Activated CD4-positive, alpha-beta T cell treated with anti-CD3 and anti-CD28 coated beads, Interleukin-2, amount 50 U/mL, for 1 hour (primary cell): ENCODE measurements at places on chromosomes 2 and 18.
A peak's percentile ranks its signal among the peaks of the same experiment; 100 is the strongest.

GRCh38 chr2:2238726-2239269 is 92.3 kb downstream of the MYT1L start:
- DNase-seq: no peak

- peak; percentile 11 for DNase-seq
Observed at GRCh38 chr2:162327134-162327769, 8.8 kb upstream of the IFIH1 start.

GRCh38 chr2:189933041-189933440 is 129.5 kb downstream of the MSTN start:
- no peak for DNase-seq

DNA sequence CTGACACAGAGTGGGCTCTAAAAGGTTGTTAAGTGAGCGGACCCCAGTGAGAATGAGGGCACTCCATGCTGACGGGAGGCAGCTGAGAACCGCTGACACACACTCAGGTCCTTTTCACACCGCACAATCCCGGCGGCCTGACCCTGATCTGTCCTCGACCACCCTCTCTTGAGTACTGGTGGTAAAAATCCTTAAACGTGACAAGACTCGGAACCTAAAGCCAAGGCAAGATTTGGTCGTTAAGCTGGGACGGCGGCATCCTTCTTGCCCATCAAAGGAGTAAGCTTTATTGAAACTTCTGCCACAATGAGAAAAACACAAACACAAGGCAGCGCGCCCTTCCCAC is 569 bp downstream of the TMX3 start:
- peak; percentile 4 for DNase-seq

- DNase-seq: no peak
Observed at GRCh38 chr2:224173933-224174332, 134.8 kb upstream of the SERPINE2 start.

- no peak for DNase-seq
Observed at GRCh38 chr2:95383635-95384027, 18.9 kb upstream of the FAHD2A start.

GRCh38 chr2:114735126-114735525 is 292.7 kb downstream of the DPP10 start:
- DNase-seq: no peak
